Hematopoietic multipotent progenitor cell treated with erythropoietin and hydrocortisone succinate and interleukin-3 and kit ligand, for 15 days (in vitro differentiated cells): ENCODE measurements at places on chromosomes 5 and 9.
A peak's percentile ranks its signal among the peaks of the same experiment; 100 is the strongest.

DNA sequence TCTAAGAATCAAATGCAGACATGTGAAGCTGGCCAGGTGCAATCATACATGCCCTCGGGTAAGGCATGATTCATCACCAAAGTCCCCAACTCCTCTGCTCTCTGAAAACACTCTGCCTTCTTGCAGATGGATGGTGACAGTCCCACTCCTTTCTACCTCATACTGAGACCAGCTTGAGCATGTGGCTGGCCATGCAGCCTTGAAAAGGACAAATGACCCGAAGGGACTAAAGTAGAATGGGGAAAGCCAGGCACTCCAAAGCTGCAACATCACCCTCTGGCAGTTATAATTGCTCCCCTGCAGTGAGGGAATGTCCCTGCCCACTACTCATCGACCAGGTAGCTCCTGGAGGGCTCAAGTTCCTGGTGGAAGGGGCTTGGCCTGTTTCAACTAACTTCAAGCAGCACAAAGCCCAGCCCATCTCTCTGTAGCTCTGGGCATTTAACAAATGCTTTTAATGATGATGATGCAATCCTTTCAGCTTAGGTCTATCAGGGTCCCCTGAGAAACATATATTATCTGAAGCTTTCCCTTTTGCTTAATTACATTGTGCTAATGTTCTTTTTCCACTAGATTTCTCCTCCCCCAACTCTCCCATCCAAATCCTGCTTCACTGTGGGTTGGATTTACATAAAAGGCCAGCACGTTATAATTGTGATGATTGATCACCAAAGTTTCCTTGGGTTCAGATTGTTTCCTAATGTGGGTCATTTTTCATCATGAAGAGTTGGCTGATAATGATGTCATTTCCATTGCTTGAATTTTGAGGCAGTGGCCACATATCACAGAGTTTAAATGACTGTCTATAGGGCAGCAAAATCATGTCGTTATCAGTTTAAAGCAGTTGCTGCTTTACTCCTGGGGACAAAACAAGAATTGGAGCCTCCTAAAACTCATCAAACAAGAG lies 436.5 kb upstream of the SLC30A5 start:
- no peak for DNase-seq

DNA sequence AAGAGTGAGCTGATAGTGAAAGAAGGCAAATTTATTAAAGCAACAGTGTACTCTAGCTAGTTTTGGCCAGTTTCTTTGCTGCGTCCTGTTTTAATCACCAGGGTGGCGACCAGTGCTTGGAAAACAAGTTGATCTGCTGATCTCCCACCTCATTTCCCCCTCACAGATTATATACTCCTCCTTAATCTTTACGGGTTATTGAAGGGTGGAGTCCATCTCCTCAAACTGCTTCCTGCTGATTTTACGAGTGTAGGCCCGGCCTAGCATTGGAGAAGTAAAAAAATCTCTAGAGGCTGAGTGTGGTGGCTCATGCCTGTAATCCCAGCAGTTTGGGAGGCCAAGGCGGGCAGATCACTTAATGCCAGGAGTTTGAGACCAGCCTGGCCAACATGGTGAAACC lies 14.0 kb upstream of the CFAP95 start:
- no peak for DNase-seq

- DNase-seq, result no peak
These were observed 14.1 kb downstream of the S1PR3 start for GRCh38 chr9:89005323-89005722.

DNA sequence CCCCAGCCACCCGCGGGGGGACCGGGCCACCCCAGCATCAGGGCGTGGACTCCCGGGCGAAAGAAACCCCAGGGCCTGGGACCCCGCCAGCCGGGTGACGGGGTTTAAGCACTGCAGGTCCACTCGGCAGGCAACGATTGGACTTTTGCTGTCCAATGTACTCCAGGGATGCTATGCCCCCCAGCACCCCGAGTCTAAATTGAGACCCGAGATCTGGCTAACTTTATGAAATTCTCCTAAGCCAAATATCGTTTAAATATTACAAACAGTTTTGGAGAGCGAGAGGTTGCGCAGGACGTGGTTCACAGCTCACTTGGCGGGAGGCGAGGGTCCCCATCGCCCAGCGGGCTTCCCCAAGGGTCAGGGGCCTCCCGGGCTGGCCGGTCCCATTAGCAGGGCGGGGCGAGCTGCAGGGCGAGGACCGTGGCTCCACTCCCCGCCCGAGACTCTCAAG lies 384 bp upstream of the MRPS2 start:
- DNase-seq, result no peak

- no peak for DNase-seq
These were observed 8.2 kb downstream of the ABL1 start for GRCh38 chr9:130843049-130843908.

DNA sequence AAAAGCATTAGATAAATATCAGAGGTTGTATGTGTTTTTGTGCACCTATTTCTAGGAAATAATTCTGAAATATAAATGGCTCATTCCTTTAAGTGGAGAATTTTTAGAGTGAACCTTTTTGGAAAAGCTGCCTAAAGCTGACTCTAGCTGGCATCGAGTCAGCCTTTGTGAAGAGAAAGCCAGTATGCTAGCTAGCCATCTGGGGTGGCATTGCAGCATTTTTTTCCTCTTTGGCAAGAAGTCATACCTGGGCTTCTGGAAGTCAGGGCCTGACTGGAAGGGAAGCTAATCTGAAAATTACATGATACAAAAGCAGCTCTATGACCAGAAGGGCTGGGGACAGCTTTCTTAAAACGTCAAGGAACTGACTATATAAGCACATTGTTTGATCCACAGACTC lies 19.7 kb downstream of the ANP32B start:
- DNase-seq, result no peak

DNA sequence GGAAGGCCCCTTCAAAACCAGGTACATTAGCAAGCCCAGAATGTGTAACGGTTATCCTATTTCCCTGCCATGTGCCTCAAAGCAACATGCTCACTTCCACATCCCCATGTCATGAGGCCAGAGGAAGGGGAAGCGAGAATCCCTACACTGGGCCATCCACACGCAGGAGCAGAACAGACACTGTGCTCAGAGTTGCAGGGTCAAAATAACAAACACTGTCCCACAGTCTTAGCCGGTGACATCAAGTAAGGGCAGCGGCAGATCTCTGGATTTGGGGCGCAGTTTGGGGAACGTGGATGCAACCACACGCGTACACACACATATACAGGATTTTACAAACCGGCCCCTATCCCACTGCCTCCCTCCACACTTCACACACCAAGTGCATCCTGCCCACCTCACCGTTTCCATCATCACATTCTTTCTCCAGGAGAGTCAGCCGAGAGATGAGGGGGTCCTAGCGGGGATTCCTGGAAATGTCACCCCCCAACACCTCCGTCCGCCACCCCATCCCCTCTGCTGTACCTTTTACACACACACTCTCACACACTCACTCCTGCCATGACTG lies 776 bp downstream of the APBA1 start:
- DNase-seq, result no peak

DNA sequence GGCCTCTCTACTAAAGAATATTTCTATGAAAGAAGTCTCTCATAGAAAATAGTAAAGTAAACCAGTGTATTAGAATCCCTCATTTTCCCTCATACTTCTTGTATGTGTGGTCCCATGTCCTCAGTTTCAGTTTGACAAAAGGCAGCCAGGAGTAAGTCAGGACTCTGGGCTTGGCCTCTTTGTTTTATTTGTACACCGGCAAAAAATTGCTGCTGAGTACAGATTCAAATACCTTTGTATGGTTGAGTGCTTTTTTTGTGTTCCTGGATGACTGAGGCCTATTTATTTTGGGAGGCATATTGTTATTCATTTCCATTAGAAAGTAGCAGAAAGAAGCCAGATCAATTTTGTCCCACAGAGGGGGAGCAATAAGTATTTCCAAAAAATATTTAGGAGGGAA lies 47.3 kb upstream of the CEP78 start:
- no peak for DNase-seq

GRCh38 chr5:140253985-140254384 lies 48.9 kb downstream of the PFDN1 start:
- no peak for DNase-seq

DNA sequence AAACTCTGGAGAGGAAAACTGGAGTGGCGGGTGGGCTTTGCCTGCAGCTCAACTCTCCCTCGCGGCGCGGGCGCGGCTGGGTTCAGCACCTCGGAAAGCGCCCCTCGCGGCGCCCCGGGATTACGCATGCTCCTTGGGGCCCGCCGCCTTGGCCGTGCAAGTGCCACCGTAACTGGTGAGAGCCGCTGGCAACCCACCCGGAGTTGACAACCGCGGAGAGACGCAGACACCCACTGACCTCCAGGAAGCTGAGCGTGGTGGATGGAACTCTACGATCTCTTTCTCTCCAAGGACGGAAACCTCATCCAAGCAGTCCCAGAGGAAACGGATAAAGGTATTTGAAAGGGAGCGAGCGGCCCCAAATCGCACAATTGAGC lies 194 bp upstream of the RXFP3 start:
- DNase-seq, result no peak

DNA sequence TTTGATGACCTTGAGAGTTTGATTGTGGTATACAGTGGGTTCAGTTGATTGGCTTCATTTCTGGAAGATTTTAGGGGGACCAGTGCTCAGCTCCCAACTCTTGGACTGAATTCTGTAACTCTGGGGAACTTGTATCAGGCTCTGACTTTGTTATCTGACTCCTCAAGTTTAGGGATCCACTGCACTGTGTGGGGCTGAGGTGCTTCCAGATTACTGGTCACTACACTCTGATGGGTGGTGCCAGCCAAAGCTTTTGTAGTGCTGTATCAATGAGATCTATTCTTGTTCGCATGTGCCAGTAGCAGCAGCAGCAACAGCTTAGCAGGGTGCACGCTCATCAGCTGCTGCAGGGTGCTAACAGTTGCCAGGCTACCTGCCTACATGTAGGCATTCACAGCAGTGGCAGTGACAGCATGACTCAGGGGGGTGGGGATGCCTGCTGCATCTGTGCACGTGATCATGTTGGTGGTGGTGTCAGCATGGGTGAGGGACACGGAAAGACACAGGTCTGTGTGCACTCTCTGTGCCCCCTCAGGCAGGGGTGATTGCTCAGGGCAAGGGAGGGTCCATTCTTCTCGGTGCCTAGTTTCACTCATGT lies 438.8 kb upstream of the SEMA6A start:
- no peak for DNase-seq

GRCh38 chr9:26562338-26562737 lies 330.3 kb downstream of the CAAP1 start:
- DNase-seq, result no peak

DNA sequence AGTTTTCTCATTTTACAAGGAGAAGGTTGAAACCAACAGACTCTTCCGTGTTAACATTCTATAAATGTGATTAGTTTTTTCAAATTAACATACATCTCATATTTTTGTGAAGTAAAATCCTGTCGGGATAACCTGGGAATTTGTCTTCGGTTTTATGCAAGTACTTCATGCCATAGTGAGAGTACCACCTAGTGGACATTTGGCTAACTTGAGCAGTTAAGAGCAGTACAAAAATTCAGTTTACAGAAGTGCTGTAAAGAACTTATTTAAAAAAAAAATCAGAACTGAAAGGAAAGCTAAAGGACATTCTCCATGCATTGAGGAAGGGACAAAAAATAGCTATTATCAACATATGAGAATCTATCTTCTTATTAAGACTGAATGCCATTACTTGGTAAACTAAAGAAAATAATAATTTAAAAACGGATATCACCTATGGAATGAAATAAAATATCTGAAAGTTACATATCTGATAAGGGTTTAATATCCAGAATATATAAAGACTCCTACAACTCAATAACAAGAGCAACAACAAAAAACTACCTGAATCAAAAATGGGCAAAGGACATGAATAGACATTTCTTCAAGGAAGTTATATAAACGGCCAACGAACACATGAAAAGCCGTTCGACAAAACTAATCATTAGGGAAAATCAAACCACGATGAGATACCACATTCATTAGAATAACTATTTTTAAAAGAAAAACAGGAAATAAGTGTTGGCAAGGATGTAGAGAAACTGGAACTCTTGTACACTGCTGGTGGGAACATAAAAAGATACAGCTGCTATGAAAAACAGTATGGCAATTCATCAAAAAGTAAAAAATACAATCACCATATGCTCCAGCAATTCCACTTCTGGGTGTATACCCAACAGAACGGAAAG lies 117.0 kb upstream of the GNA14 start:
- peak; percentile 19 for DNase-seq

DNA sequence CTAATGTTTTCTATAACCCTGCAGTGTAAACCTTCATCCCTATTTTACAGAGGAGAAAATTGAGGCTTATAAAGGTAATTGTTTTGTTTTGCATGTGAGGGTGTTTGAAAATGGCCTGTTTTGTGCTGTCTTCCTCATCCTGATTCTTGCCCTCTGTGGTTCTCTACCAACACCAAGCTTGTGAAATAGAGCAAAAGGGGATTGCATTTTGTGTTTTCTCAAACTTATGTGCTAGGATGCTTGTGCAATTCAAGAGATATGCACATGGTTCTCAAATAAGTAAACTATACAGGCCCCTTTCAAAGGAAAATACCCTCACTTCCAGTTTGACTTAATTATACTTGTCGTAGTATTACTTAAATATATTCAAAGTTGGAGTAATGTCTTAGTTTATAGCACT lies 17.2 kb downstream of the PAM start:
- DNase-seq, result no peak

GRCh38 chr9:14535161-14535955 lies 157.9 kb downstream of the ZDHHC21 start:
- no peak for DNase-seq

- no peak for DNase-seq
These were observed 229.9 kb upstream of the MAP3K1 start for GRCh38 chr5:56585461-56585860.

GRCh38 chr5:91423871-91424270 lies 40.8 kb upstream of the ARRDC3 start:
- DNase-seq, result no peak

GRCh38 chr5:149644629-149645028 lies 63.3 kb downstream of the ARHGEF37 start:
- DNase-seq, result no peak

DNA sequence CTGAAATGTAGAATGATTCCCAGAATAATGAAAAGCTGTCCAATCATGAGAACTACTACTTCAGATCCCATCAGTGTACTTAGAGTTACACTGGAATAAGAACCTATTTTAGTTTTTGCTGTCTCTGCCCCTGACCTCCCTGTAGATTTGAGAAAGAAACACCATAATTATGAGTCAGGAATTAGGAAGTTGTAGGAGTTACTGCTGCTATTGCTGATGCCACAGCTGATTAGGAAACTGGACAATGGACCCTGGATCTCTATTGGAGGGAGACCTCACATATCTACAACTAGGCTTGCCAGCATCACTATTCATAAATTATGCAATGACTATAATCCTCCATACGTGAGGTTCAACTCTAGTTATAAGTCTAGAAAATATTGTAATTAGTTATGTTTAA lies 48.8 kb upstream of the EDIL3 start:
- DNase-seq, result no peak

- peak; percentile 51 for DNase-seq
These were observed 192.7 kb downstream of the GNA14 start for GRCh38 chr9:77455312-77455927.
